Activated B cell treated with CpG ODN at 0.5 μM for 24 hours (primary cell): ENCODE measurements at places on chromosomes 1 and 21. TPM values are rescaled to one million over a fixed set of nuclear protein-coding genes. Genes with fewer than 3 reads are reported as not detected.

DNA sequence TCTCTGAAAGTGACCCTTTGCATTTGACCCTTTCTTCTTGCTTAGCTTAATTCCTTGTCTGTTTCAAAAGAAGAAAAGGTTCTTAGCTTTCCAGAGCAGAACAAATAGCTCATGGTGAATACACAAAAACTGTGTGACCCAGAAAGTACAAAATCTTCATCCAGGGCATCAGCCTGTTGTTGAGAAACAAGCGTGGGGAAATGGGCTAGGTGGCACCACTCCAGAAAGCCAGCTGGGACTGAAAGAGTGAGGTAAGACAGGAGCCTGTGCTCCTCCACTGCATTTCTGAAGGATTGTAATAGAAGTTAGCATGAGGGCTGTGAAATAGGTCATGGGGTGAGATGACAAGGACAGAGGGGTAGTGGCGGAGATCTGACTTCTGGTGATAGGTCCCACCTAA lies 45.8 kb downstream of the CYP2J2 start:
- no peak overlapping the region for H3K4me3 ChIP-seq
- no peak for DNase-seq
- no peaks in the 10 kb centered on the region for H3K4me1 ChIP-seq

GRCh38 chr1:151475175-151475574 lies 15.9 kb upstream of the POGZ start:
- no peak overlapping the region for H3K4me3 ChIP-seq
- no peak for DNase-seq
- peaks cover 5% of the 10 kb centered on the region for H3K4me1 ChIP-seq

GRCh38 chr1:229984992-229985612 lies 81.9 kb upstream of the GALNT2 start:
- peaks cover 5% of the 10 kb centered on the region for H3K4me1 ChIP-seq
- no peak for DNase-seq
- H3K27ac ChIP-seq, result no peak overlapping the region
- no peaks in the 10 kb centered on the region for H3K36me3 ChIP-seq

DNA sequence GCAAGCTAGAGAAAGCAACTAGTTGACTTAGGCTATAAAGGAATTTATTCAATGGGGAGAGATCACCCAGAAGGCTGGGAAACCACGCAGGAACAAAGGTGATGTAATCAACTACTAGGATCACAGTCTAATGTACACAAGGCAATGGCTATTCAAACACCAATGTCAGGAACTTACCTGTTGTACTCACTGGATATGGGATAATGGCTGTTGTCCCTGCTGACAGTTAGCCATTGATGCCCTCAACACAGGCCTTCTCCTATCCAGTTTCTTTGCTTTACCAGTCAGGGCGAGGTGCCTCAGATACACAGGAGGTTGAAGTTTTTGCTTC lies 32.3 kb downstream of the C21orf91 start:
- no peak overlapping the region for H3K27ac ChIP-seq
- peaks cover 32% of the 10 kb centered on the region for H3K36me3 ChIP-seq
- H3K4me1 ChIP-seq, result peaks cover 71% of the 10 kb centered on the region
- DNase-seq, result no peak
- no peak overlapping the region for H3K4me3 ChIP-seq

DNA sequence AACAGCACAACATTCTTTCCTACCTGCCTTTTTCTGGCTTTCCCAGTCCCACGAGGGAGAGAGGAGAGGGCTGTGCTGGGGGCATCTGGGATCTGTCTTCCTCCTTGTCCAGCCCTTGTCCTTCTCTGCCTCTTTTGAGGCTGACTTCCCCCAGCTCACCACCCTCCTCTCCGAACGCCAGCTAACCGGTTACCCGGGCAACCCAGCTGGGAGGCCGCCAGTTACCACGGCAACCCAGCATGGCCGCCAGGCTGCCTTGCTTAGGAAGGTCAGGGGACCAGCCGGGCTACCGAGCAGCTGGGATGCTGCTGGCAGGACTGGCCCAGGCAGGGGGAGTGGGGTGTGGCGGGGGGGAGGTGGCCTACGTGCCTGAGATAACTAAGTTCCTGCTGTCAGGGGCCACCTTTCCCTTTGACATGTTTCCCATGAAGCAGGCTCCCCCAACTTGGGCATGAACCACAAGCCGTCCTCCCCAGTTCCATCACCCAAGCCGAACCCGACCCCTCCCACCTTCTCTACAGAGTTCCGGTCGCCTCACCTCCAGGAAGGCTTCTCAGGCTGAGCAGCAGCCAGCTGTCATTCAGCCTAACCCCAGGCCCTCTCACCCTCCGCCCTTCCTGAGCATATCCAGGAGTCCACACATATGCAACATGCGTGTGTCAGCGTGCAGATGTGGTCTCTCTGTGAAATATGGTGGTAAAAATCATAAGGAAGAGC lies 8.7 kb downstream of the PLEKHA6 start:
- H3K27me3 ChIP-seq, result peaks cover 15% of the 10 kb centered on the region
- no peaks in the 10 kb centered on the region for H3K4me1 ChIP-seq
- no peak overlapping the region for H3K4me3 ChIP-seq

THEMIS2 gene
- 56.1 and 78.6 TPM in 2 replicates for total RNA-seq

- H3K4me3 ChIP-seq, result no peak overlapping the region
- no peaks in the 10 kb centered on the region for H3K27me3 ChIP-seq
- DNase-seq, result no peak
- H3K36me3 ChIP-seq, result no peaks in the 10 kb centered on the region
- no peaks in the 10 kb centered on the region for H3K4me1 ChIP-seq
- H3K27ac ChIP-seq, result no peak overlapping the region
Measured at GRCh38 chr1:71270394-71270915, 189.6 kb upstream of the ZRANB2 start.

GRCh38 chr21:28086861-28087581 lies 905.7 kb downstream of the LTN1 start:
- H3K27ac ChIP-seq, result no peak overlapping the region
- H3K4me3 ChIP-seq, result no peak overlapping the region
- H3K4me1 ChIP-seq, result no peaks in the 10 kb centered on the region
- no peaks in the 10 kb centered on the region for H3K27me3 ChIP-seq

DNA sequence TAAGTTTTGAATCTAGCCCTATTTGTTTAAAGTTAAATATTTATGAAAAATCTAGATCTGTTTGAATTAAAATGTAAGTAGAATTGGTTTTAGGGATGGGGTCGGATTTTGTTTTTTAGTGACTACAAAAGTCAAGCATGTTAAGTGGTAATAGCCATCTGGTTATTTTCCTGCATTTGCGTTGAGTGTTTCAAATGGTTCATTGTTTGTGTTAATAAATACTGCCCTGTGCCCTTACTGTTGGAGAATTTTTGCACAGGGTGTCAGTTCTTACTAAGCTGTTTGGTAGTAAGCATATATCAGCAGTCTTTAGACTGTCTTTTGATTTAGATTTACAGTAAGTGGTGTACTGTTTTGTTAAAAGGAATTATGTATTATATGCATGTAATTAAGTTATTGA lies 46.1 kb upstream of the TARS2 start:
- no peak overlapping the region for H3K4me3 ChIP-seq
- peaks cover 51% of the 10 kb centered on the region for H3K36me3 ChIP-seq
- no peaks in the 10 kb centered on the region for H3K27me3 ChIP-seq
- no peak overlapping the region for H3K27ac ChIP-seq

- H3K27me3 ChIP-seq, result no peaks in the 10 kb centered on the region
- no peak overlapping the region for H3K4me3 ChIP-seq
- DNase-seq, result no peak
Measured at GRCh38 chr1:222928212-222928611, 113.4 kb downstream of the DISP1 start.

ALX3 gene
- total RNA-seq, result not detected in 2 replicates

HTR6 gene
- total RNA-seq, result not detected in 2 replicates

DNA sequence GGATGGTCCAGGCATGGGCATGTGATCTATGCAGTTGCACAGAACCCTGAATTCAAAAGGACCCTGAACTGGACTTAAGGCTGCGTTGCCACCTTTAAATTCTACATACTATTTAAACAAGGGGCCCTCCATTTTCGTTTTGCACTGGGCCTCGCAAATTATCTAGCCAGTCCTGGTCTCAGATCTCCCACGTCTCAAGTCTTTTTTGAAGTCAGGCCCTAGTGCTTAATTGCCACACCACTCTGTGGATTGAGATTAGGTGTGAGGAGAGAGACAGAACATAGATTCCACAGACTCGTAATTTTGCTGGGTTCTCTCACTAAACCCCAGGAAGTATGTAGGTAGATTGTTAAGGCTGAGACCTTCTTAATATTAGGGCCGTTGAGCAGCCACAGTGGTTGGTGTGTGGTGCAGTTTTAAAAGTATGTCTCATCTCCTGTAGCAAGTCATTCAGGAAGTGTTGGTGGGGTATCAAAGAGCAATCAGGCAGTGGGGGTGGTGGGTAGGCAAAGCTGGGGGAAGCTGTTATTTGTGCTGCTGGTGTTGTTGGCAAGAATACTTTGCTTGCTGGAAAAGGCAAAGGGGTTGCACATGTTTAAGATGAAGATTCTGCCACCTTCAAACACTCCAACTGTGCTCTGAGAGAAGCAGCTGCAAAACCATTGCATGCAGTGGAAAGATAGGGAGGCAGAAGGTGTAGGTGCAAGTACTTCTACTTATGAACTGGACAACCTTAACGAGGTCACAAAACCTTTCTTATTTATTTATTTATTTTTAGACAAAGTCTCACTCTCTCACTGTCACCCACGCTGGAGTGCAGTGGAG lies 11.2 kb downstream of the CD84 start:
- no peaks in the 10 kb centered on the region for H3K27me3 ChIP-seq
- H3K4me3 ChIP-seq, result peak overlapping the region; percentile 21
- H3K27ac ChIP-seq, result peak overlapping the region; percentile 54
- H3K36me3 ChIP-seq, result peaks cover 69% of the 10 kb centered on the region
- peaks cover 76% of the 10 kb centered on the region for H3K4me1 ChIP-seq
- DNase-seq, result no peak

TP73 gene
- total RNA-seq, result 2.1 and 2.6 TPM in 2 replicates

GRCh38 chr1:36014722-36015220 lies 69.1 kb upstream of the TEKT2 start:
- no peaks in the 10 kb centered on the region for H3K4me1 ChIP-seq
- peaks cover 67% of the 10 kb centered on the region for H3K36me3 ChIP-seq
- H3K27ac ChIP-seq, result no peak overlapping the region
- no peaks in the 10 kb centered on the region for H3K27me3 ChIP-seq
- no peak for DNase-seq

LORICRIN gene
- total RNA-seq, result 0.59 and 0.80 TPM in 2 replicates

DNA sequence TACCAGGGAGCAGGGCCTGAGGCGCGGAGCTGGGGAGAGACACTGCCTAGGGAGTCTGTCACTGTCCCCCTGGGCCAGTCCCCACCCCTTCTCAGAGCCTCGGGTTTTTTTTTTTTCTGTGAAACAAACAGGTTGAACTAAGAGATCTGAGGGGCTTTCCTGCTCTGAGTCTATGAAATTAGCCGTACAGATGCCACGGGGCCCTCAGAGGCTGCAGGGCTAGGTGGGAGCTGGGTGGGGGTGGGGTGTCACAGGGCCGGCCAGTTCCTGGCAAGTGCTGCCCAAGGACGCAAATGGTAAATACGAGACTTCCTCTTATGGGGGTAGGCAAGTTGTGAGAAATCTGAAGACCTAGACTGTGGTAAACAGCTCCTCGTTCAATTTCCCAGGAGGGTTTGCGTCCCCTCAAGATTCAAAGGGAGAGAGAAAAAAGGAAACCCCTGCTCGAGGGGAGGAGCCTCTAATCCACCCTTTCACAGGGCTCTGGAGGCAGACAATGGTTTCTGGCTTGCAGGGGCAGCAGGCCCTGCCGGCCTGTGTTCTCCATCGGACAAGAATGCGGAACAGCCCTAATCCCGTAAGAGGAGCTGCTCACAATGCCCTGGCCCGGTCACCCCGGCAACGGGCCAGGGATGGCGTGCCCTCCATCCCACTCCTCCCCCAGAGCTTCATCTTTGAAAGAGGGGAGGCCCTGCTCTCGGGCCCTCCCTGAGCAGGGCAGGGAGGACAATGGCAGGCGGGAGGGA lies 7.8 kb downstream of the NUAK2 start:
- DNase-seq, result peak; percentile 55
- peaks cover 95% of the 10 kb centered on the region for H3K4me1 ChIP-seq
- peak overlapping the region; percentile 98 for H3K27ac ChIP-seq
- H3K4me3 ChIP-seq, result peak overlapping the region; percentile 85

DNA sequence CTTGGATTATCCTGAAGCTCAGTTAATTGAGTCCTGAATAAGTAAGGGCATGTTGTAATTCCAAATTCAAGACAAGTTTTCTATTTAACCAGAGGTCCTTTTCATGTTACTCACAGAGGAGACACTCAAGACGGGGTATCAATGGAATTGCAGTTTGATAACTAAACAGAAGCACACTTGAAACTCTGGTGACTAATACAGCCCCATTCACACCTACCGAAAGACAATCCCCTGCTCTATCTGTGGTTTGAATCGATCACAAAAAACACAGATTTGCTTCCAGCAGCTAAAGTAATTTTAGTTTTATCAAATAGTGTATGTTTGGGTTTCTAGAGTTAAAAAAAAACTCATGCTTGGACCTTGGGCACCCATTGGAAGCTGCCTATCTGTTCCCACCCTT lies 60.4 kb downstream of the TEX35 start:
- H3K27me3 ChIP-seq, result no peaks in the 10 kb centered on the region
- H3K4me3 ChIP-seq, result peak overlapping the region; percentile 21

DNA sequence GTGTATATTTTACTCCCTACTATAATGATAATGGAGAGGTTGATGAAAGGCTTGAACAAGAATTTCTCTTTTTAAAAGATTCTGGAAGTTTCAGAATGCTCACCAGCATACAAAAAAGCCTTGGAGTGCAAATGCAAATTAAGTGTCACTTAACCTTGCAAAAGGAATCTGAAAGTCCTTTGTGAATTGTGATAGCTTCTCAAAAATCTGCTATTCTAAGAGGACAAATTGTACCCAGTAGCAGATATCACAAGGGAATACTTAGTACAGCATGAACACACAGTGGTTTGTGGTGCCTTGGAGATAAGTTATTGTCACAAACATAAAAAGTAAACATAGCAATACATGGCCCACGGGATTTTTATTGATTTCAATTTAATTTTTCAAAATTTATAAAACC lies 1208.3 kb upstream of the B3GALT2 start:
- no peak overlapping the region for H3K4me3 ChIP-seq
- no peaks in the 10 kb centered on the region for H3K4me1 ChIP-seq
- H3K36me3 ChIP-seq, result no peaks in the 10 kb centered on the region
- no peaks in the 10 kb centered on the region for H3K27me3 ChIP-seq
- no peak overlapping the region for H3K27ac ChIP-seq

GRCh38 chr1:6861075-6861724 lies 75.9 kb downstream of the CAMTA1 start:
- no peaks in the 10 kb centered on the region for H3K27me3 ChIP-seq
- H3K36me3 ChIP-seq, result peaks cover 21% of the 10 kb centered on the region

GRCh38 chr1:41467673-41468072 lies 16.8 kb downstream of the EDN2 start:
- H3K4me1 ChIP-seq, result no peaks in the 10 kb centered on the region
- H3K36me3 ChIP-seq, result no peaks in the 10 kb centered on the region
- no peak overlapping the region for H3K27ac ChIP-seq
- no peak overlapping the region for H3K4me3 ChIP-seq
- DNase-seq, result no peak
